ENCODE measurements at places on chromosomes 11 and 22. TPM values are rescaled to one million over a fixed set of nuclear protein-coding genes. Genes with fewer than 3 reads are reported as not detected.

UBQLN3 gene
- total RNA-seq: not detected

ANKK1 gene
- total RNA-seq: not detected

SUSD2 gene
- total RNA-seq: 0.64 TPM

PGA5 gene
- total RNA-seq: not detected

IGF2 gene
- total RNA-seq: 44.8 TPM

OR6A2 gene
- total RNA-seq: 0.32 TPM

H19 gene
- 161 TPM for total RNA-seq

SPON1 gene
- 0.43 TPM for total RNA-seq

LRRC74B gene
- total RNA-seq: not detected

GDPD4 gene
- 0.64 TPM for total RNA-seq

CABP4 gene
- total RNA-seq: not detected

Measured in fibroblast of villous mesenchyme (primary cell).